ENCODE measurements at places on chromosomes 1 and 21.

- no peak for DNase-seq
Measured at GRCh38 chr1:183073320-183073719, 50.1 kb downstream of the LAMC1 start.

- DNase-seq, result no peak
Measured at GRCh38 chr1:46298387-46298786, 5.0 kb downstream of the LRRC41 start.

DNA sequence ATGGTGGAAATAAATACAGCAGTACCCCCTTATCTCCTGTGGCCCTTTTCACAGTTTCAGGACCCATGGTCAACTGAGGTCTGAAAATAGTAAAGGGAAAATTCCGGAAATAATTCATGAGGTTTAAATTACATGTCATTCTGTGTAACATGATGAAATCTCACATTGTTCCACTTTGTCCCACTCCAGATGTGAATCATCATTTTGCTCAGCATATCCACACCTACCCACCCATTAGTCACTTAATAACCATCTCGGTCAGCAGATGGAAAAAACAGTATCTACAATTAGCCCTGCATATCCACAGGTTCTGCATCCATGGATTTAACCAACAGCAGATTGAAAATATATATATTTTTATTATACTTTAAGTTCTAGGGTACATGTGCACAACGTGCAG lies 86.9 kb upstream of the GORAB start:
- DNase-seq, result no peak

GRCh38 chr1:77624102-77624501 lies 58.4 kb downstream of the ZZZ3 start:
- DNase-seq, result no peak

GRCh38 chr1:3747522-3747848 lies 4.8 kb upstream of the CCDC27 start:
- no peak for DNase-seq

DNA sequence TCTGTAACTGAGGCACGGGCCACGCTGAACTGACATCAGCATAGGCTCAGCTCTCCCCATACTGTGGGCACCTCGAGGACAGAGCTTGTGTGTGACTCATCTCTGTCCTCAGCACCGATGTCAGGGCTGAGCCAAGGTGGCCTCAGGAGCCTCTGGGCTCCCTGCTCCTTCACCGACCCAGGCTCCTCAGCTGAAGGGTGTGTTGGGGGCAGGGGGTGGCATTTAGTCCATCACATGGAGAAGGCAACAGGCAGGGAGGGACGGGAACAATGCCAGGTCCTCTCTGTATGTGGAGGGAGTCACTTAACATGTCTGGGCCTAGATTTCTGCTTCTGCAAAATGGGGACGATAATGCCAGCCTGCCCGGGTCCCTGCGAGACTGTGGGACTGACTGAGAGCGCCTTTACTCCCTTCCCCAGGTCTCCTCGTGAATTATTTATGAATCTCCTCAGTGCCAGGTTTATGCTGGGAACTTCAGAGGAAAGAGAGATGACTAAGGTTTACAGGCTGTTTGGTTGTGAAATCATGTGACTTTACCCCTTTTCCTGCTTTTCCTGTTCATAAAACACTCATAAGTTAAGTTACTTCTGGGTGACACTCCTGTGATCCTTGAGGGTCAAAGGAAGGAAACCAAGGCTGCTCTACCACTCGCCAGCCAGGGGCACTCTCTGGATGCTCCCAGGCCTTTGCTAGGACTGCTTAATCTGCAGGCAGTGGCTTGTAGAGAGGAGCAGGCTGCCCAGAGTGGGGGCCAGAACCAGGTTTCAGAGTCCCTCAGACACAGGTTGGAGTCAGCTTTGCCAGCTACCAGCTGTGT lies 16.2 kb downstream of the TTC39A start:
- no peak for DNase-seq

- DNase-seq, result peak; percentile 79
Measured at GRCh38 chr1:248924696-248925532, 18.9 kb downstream of the PGBD2 start.

All from OCI-LY7 (cell line).